Activated T-cell treated with anti-CD3 and anti-CD28 coated beads, Interleukin-2, amount 50 U/mL, for 1 hour (primary cell): ENCODE measurements at places on chromosomes 12 and 14.

- no peak for DNase-seq
These were observed 176.3 kb downstream of the C12orf75 start for GRCh38 chr12:105506678-105507310.

DNA sequence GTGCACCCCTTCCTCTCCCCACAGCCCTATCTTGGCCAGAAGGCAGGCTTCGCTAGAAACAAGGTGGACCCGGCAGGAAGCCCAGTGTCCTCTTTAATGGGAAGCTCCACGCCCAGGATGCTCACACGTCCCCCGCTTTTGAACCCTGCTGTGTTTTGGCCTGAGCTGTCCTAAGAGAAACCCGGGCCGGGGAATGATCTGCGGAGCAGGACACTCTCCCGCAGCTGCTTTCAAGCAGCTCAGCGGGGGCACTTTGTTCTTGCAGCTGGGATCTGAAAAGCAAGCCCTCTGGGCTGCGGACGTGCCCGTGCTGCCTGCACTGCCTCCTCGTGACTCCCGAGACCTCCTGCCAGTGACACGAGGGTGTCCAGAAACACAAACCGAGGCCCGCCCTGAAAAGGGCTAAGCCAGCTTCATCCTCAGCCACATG lies 30.0 kb downstream of the SCARB1 start:
- DNase-seq = no peak

- DNase-seq = no peak
These were observed 280.3 kb downstream of the BCAT1 start for GRCh38 chr12:24668563-24668962.

GRCh38 chr12:44775901-44776300 lies 100.2 kb downstream of the NELL2 start:
- DNase-seq = no peak

GRCh38 chr12:117190210-117190781 lies at the start of gene FBXO21:
Gene FBXO21, minus strand, starts transcription at chr12:117190470. Its CDS starts 14 bp downstream, at chr12:117190456.
- DNase-seq = peak; percentile 99

DNA sequence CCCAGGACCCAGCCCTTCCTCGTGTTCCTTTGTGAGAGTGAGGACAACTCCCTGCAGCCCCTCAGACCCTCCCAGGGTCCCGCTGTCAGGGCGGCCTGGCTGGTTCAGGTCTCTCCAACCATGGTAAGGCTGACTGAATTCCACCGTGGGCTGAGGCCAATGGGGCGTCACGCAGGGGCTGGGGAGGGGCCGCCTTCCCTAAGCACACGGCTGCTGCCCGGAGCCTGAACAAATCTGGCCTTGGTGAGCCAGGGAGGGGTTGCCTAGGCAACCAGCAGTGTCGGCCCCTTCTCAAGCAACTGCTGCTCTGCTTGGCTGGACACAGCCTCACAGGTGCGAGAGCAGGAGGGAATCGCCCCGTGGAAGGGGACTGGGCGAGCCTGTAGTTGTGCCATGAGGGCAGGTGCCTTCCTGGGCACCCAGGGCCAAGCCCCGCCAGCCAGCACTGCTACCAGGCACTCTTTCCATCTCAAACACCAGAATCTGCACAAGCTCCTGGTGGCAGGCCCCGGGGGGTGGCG lies 37.0 kb upstream of the GALNT9 start:
- DNase-seq = no peak

- no peak for DNase-seq
These were observed 107.7 kb downstream of the SLC38A1 start for GRCh38 chr12:46160981-46161690.

- DNase-seq = no peak
These were observed at the start of gene SPATS2 for GRCh38 chr12:49367381-49368239. Gene SPATS2, plus strand, starts transcription at chr12:49367462. Its CDS starts 93,551 bp downstream, at chr12:49461013.

DNA sequence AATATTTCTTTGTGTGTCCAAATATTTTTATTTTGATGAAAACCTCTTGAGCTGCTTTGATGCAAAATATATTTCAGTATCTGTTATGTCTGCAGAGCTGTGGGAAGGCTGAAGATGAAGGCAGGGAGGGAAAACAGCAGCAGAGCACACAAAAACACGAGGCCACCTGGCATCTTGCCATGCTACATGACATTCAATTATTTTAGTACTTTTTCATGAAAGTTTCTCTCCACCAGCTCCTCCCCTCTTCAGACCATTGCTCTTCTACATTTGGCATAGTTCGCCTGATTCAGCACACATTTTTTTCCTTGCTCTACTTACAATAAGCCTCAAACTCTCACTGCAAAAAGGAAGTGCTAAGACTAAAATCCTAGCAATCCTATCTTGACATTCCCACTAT lies 4.6 kb upstream of the ALX1 start:
- DNase-seq = no peak

GRCh38 chr12:104456950-104457745 lies 400 bp downstream of the CHST11 start:
- DNase-seq = peak; percentile 72

DNA sequence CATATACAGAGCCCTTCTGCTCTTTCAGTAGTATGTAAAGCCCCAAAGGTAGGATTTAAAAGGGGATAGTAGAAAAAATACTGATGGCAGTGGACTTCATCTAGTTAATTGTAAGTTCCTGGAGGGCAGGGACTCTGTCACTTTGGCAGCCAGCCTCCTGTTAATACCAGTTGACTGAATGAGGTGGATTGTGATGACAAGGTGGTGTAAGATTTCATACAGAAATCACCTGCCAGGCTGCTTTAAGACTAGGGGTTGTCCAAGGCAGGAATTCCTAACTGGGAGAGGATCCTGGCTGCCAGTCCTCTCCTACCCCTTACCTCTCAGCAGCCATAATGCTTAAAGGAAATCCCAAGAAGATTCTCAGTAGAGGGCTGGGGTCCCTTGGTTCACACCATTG lies 7.3 kb downstream of the DYRK2 start:
- no peak for DNase-seq

- no peak for DNase-seq
These were observed 211.9 kb downstream of the MED13L start for GRCh38 chr12:116065606-116066005.

- DNase-seq = no peak
These were observed 502.6 kb downstream of the FUT8 start for GRCh38 chr14:65915125-65915524.

DNA sequence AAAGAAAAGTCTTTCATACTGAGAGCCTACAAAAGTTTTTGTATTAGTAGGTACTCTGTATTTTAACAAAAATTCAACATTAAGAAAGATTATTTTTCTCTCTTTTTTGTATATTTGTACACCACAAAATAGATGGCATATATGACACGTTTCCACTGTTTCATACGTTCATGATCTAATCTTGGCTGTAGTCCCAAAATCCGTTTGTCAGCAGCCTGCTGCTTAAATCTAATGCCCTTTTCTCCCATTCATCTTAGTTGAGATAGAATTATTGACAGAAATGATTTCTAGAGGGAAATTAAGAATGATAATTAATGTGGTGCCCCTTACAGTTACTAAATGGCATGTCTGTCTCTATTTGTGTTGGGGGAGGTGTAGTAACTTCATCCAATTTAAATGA lies 140.7 kb upstream of the NOVA1 start:
- no peak for DNase-seq

DNA sequence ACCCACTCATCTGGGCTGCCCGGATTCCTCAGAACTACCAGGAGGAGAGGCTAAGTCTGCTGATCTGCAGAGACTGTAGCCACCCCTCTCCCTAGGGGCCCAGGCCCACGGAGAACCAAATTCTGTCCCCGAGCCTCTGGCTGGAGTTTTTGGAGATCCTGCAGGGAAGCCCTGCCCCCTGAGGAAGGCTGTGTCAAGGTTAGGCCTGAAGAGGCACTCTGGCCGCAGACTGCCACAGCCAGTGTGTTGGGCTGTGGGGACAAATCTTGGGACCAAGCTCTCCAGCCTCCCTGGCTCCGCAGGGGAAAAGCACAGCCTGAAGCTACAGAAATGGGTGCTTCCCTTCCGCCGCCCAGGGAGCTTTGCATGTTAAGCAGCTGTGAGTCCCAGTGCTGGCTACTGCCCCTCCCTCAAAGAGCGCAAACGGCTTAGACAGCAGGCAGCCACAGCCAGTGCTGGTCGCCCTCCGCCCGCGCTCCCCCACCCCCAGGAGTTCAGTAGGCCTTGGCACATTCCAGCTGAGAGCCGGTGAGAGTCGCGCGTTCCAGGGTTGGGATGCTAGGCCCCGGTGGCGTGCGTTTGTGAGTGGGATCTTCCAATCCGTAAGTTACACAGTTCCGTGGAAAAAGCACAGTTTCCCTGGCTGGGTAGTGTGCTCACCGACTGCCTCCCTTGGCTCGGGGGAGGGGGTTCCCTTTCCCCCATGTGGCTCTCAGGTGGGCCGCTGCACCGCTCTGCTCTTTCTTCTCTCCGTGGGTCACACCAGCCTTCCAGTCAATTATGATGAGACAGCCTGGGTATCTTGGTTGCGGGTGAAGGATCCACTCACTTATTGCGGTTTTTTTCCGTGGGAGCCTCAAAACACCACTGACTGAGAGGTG lies 13.2 kb downstream of the CLEC4E start:
- no peak for DNase-seq

GRCh38 chr12:132445884-132446632 lies 43.9 kb upstream of the FBRSL1 start:
- DNase-seq = peak; percentile 72

DNA sequence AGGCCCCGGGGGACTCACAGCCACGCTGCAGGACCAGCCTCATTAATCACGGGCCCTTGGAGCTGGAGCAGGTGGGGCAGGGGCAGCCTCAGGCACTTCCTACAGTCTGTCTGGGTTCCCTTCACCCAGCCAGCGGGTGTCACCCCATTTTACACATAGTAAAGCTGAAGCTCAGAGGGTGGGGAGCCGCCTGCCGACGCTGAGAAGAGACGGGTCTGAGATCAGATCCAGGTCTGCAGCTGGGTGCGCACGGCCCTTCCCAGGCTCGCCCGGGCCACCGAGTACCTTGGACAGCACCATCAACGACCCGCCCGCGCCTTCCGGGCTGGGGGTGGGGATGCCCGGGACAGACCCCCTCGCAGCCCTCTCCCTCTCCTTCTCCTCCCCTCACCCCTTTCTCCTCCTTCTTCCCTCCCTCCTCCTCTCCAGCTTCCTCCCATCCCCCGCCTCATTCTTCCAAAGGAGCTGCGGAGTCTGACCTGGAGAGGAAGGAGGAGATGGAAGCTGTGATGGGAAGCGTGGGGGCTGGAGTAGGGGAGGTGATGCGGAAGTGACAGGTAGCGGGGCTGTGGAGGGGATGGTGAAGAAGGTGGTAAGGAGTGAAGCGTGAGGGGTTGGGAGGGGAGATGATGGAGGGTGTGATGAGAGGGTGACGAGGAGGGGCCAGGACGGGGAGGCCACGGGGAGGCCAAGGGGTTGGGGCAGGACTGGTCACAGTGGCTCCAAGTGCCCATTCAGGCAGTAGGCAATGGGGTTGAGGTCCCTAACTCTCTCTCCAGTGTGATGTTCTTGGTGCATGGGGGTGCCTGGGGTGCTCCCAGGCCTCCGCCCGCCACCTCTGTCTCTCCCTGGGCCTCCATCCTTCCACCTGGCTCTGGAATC lies 8.8 kb downstream of the DTX1 start:
- DNase-seq = no peak

DNA sequence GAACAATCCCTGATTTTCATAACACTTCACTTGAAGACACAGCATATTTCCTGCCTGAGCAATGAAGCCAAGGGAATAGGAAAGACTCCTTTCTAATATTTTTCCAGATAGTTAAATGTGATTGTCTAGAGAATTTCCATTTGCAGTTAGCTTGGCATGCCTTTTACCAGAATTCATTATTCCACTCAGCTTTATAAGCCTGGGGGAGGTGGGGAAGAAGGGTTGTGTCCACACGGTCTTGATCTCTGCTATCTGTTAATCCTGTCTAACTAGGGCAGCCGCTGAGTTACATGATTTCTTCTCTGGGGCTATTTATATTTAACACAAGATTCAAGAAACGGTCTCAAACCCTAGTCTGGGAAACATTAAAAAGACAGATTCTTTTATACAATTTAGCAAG lies 146.6 kb upstream of the FSCB start:
- DNase-seq = no peak

- DNase-seq = no peak
These were observed 13.7 kb upstream of the OR10AD1 start for GRCh38 chr12:48216785-48217184.

GRCh38 chr12:90943255-90943654 lies 11.7 kb downstream of the CCER1 start:
- DNase-seq = no peak

GRCh38 chr14:23568021-23568599 lies 519 bp upstream of the AP1G2 start:
- DNase-seq = no peak

- no peak for DNase-seq
These were observed 116.6 kb downstream of the SLC25A47 start for GRCh38 chr14:100439781-100440180.

DNA sequence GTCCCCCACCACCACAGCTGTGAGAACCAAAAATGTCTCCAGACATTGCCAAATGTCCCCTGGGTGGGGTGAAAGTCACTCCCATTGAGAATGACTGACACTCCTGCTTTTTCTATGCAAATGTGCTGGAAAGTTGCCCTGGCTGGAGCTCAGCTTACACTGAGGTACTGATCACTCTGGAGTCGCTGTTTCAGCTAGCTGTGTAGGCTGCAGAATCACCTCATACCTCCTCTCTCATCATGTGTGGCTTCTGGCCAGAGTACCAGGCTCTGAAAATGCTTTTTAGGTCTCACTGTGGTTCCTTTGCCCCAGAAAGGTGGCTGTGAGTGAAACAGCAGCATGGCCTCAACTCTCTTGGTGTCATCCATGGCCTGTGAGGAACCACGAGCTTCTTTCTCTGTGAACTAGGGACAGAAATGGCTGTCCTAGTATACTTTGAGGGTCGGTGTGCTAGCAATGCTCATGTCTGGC lies 414.4 kb downstream of the DPF3 start:
- no peak for DNase-seq

DNA sequence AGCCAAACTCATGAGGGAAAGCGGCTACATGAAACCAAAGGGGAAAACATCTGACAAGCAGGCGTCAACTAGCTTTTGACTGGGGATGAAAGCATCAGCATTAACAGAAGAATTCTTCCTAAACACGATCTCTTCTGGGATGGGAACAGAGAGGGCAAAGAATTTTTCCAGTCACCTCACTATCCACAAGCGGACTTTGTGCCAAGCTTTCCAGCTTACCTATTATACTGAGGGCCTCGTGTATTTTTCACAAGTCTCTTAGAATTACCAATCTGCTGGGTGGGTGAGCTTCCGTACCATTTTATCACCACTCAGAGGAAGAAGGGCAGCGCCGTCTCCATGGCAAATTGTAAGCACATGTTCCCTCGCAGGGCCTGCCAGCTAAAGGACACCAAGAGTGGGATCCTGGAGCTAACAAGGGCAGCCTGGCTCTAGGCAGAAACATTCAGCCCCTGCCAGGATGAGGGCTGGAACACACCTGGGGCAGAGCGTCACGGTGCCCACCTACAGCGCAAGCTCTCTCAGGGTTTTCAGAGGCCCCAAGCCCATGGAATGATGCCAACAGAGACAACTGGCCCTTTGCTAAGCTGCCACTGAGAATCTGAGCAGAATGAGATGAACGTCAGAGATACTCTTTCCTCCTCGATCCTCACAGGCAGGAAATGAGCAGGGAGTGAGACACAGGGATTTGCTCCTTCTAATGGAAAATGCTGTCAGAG lies 74.6 kb downstream of the CHGA start:
- no peak for DNase-seq
